ENCODE measurements at places on chromosomes 5 and 9. TPM values are rescaled to one million over a fixed set of nuclear protein-coding genes. Genes with fewer than 3 reads are reported as not detected.

GRCh38 chr9:92837191-92837590 is 40.6 kb downstream of the ZNF484 start:
- no peak for DNase-seq

GRCh38 chr5:61342071-61342501 is 10.0 kb downstream of the ZSWIM6 start:
- no peak for DNase-seq

- DNase-seq = peak; percentile 12
Observed at GRCh38 chr9:90870621-90871326, 69.2 kb downstream of the SYK start.

GRCh38 chr5:19986806-19987205 is 1.2 kb downstream of the CDH18 start:
- DNase-seq = no peak

The NKD2 gene
- not detected for polyA plus RNA-seq

DNA sequence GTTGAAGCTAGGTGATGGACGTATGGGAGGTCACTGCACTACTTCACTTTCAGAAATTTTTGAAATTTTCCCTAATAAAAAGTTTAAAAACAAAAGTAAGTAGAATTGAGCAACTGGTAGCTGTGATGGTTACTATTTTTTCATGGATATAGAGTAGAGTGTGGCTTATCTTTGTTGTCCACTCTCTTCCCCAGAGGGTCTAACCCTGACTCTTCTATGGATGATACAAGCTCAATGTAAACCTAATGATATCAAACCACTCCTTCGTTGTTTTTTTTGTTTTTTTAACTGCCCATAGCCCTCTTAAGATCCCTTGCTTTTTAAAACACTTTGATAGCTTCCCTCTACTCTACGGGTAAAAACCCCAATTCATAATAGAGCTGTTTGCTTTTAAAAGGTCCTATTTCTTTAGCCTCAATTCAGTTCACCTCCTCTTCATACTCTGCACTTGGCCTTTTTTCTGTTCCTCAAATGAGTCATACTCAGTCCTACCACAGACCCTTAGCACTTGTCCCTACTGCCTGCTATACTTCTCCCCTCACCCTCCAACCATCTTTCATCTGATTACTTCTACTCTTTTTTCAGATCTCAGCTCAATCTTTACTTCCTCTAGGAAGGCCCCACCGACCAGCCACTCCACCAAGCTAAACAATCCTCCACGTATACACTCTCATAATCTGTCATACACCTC is 2.6 kb downstream of the HDAC3 start:
- DNase-seq = peak; percentile 24

The INSL6 gene
- not detected for polyA plus RNA-seq
